Stimulated activated CD4-positive, alpha-beta T cell treated with anti-CD3 and anti-CD28 coated beads, Interleukin-1b, Interleukin-23, amount 100 ng/mL, for 1 hour (primary cell): ENCODE measurements at places on chromosomes 12 and 14.

GRCh38 chr12:39301422-39301821, 141.5 kb downstream of the KIF21A start:
- no peak for DNase-seq

DNA sequence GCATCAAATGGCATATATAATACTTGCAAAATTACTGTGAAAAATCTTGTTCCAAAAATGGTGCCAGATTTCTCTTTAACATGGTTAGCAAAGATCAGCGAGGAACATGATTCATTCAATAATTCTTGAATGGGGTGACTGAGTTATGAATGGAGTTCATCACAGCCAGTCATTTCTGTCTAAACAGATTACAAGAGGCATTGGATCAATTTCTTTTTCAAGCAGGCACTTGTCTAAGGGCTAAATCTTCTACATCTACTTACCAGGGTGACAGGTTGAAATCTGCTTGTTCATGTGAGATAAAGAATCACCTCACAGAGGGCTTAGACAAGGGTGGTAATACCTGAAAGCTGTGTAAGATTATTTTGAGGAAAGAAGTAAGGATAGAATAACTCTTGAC, 247.7 kb downstream of the ATP23 start:
- DNase-seq: no peak

GRCh38 chr12:24795699-24796347, 153.1 kb downstream of the BCAT1 start:
- no peak for DNase-seq

- DNase-seq: no peak
Measured at GRCh38 chr14:95601650-95602049, 66.8 kb downstream of the GLRX5 start.

- DNase-seq: no peak
Measured at GRCh38 chr12:53755893-53756292, 4.1 kb upstream of the CISTR start.

DNA sequence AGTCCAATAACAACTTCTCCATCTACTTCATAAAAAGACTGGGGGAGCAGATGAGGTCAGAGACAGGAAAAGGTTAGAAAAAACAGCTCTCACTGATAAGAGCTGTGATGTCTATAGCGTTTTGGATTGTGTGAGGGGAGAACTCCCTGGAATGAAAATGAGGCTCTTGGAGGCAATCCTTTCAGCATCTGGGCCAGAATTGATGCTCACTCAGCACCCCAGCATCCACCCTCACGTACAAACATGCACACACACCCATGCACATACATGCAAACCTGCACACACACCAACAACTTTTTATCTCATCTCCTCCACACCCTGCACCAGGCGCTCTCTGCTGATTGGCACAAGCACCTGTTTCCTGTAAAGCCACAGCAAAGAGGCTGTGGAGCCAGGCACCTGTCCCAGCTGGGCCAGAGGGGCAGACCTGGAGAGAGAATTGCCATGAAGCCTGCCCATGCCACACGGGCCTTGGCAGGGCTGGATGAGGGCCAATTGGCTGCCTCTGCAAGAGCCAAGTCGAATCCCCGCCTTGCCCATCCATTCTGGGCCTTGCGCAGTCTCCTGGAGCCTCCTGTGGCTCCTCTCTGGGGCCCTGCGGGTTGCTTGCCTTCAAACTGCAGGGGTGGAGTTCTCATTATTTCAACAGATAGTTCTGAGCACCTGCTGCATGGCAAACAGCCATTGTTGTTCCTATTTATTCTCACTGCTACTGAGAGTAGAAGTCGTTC, 53.1 kb downstream of the SYNE3 start:
- no peak for DNase-seq

DNA sequence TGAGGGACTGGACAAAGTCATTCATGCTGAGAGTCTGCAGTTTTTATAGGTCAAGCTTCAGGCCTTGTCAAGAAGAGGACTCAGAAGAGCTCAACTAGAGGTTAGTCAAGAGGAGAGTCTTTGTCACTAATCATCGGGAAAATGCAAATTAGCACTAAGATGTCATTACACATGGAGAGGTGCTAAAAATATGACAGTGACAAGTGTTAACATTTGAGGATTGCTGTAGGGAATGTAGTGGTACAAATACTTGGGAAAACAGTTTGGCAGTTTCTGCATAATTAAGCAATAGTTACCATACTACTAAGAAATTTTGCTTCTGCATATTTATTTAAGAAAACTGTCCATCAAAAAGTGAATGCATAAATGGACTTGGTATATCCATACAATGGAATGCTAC, 60.9 kb upstream of the CSRP2 start:
- no peak for DNase-seq

GRCh38 chr14:70018230-70018629, 139.0 kb downstream of the SMOC1 start:
- DNase-seq: no peak

DNA sequence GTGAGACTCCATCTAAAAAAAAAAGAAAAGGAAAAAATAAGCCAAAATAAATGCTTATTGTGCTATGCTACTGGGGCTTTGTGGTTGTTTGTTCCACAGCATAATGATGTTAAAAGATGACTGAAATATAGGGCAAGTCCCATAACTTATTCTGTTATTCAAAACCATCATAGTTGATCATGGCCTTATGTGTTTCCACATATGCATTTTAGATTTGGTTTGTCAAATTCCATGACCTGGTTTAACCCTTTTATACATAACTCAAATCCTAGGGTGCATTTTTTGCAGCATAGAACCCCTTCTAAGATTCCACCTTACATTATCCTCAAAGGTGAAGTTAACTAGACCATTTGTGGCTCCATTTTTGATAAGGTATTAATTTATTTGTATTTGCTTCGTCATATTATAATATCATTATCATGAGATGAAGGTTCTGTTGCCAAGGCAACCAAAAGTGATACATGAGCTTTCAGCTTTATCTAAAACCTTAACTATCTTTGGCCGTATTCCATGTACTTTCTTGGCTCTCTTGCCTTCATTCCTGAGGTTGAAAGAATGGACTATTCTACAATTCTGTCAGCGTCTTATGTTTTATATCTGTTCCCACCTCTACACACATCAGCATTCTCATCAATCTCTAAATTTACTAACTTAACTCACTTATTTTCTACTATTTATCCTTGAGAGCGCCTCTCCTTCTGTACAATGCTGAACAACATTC, 138.7 kb upstream of the DYRK2 start:
- no peak for DNase-seq

GRCh38 chr14:80150301-80150700, 61.0 kb downstream of the DIO2 start:
- no peak for DNase-seq

DNA sequence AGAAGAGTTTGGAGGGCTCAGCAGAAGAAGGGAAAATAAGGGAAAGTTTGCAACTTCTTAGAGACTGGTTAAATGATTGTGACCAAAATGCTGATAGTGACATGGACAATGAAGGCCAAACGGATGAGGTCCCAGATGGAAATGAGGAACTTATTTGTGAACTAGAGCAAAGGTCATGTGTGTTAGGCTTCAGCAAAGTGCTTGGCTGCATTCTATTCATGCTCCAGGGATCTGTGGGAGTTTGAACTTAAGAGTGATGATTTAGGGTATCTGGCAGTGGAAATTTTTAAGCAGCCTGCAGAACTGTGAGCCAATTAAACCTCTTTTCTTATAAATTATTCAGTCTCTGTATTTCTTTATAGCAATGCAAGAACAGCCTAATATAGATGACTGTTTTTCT, 88.9 kb upstream of the ARHGAP5 start:
- no peak for DNase-seq

- DNase-seq: no peak
Measured at GRCh38 chr12:29223956-29224543, 75.0 kb downstream of the FAR2 start.

DNA sequence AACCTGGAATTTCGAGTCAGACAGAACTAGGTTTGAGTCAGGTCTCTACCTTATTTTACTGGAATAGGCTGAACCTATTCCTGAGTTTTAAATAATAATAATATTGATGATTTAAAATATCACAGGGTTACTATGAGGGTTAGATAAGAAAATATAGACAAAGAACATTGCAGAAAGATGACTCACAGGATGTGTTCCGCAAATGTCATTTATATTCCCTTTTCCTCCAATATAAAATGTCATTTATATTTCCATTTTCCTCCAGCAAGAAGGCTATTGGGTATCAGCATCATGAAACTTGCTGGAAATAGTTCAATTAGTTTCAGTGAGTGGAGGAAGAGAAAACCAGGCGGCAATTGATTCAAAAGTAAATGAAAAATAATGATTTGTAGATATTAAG, 163.9 kb upstream of the RASSF8 start:
- no peak for DNase-seq

DNA sequence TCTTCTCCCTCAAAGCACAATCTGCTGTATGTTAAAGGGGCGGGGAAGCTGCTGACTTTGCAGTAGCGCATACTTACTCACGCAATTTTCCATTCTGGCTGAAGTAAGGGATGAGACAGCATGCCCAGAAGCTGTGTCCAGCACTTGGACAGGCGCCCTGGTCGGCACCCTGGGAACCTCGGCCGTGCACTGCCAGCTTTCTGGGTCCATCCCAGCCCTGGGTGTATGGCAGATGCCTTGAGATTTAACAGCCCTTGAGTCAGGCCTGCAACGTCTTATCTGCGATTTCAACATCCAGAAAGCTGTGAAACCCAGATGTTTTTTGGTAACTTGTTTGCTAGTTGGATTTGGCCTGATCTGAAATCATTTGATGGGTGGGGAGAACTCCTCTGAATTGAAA, 16.1 kb downstream of the EML1 start:
- DNase-seq: no peak
